ENCODE measurements at places on chromosomes 7 and 10.

DNA sequence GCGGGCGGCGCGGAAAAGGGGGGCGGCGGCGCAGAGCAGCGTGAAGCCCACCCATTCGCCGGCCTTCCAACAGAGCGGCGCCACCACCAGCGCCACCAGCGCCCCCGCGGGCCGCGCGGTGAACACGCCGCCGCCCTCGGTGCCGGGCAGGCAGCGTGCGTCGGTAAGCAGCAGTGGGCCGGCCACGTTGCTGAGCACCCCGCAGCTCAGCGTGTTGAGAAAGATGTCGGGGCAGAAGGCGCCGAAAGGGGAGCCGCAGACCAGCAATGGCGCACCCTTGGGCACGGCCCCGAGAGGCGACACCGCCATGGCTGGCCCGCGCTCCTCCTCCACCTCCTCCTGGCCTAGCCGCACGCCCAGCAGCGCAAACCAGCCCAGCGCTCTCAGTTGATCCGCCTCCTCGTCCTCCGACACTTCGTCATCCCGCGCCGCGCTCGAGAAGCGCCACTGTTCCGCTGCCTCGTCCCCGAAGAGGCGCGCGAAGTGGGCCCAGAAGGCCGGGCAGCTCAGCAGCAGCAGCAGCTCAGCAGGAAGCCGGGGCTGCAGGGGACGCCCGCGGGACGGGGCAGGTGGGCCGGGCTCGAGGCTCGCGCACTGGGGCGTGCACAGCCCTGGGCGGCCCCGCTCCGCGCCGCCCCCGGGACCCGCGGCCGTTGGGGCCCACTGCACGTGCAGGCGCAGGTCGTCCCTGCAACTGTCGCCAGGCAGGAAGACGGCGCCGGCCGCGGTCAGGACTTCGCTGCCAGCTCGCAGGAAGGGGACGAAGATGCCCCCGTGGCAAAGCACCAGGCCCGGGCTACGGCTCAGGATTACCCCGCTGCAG is 623 bp downstream of the TYSND1 start:
- DNase-seq = no peak

DNA sequence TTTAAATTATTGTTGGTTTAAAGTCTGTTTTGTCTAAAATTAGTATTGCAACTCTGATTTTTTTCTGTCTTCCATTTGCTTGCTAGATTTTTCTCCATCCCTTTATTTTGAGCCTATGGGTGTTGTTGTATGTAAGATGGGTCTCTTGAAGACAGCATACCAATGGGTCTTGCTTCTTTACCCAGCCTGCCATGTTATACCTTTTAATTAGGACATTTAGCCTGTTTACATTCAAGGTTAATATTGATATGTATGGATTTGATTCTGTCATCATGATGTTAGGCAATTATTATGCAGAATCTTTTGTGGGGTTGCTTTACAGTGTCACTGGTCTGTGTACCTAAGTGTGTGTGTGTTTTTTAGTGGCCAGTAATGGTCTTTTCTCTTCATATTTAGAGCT is 281.4 kb upstream of the CSTF2T start:
- no peak for DNase-seq

GRCh38 chr10:114044247-114045135 is 825 bp downstream of the ADRB1 start:
- no peak for DNase-seq

DNA sequence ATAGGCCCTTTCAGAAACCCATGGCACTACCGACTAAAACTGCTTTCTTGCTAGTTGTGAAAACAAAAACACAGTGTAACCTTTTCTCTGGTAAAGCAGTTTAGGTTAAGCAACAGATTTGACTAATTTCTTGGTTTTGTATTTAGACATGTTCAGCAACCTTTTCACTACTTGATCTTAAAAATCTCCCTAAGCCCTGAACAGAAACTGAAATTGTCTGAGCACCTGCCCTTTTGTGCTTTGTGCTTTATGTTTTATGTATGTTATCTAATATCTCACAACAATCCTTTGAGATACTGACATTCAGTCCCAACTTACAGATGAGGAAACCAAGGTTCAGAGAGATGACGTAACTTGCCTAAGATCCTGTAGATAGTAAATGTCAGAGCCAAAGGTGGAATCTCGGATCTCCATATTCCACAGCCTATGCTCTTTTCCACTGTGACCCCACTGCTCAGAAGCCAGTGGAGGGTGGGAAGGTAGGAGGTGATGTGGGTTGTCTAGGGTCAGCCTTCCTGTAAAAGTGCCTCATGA is 146.6 kb downstream of the LCOR start:
- no peak for DNase-seq

- no peak for DNase-seq
These were observed 3.4 kb downstream of the CDK1 start for GRCh38 chr10:60781661-60782060.

GRCh38 chr10:80064120-80064886 is 14.2 kb upstream of the TMEM254 start:
- DNase-seq = no peak

DNA sequence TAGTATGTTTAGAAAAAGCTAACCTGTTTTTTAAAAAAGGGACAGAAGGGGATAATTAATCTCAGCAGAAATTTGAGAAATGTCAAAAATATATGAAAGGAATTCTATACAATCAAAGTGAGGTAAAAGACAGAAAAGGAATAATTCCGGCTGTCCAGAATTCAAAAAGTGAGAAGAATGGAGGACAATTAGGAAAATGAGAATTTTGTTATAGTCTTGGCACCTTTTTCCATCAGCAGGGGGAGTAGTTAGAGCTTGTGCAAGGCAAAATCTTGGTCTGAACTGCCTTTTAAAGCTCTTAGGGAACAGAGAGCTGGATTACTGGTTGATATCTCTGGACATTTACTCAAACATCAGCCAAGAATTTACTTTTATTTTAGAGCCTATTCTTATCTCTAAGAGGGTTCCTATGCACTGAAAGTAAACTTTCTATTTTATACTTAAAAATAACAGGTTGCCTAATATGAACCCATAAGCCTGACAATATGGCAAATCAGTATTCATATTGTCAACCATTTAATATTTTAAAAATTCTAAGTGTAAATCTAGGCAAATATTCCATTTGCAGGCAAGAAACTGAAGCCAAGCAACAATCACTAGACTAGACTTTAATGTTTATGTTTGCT is 185.6 kb downstream of the ANK3 start:
- no peak for DNase-seq

DNA sequence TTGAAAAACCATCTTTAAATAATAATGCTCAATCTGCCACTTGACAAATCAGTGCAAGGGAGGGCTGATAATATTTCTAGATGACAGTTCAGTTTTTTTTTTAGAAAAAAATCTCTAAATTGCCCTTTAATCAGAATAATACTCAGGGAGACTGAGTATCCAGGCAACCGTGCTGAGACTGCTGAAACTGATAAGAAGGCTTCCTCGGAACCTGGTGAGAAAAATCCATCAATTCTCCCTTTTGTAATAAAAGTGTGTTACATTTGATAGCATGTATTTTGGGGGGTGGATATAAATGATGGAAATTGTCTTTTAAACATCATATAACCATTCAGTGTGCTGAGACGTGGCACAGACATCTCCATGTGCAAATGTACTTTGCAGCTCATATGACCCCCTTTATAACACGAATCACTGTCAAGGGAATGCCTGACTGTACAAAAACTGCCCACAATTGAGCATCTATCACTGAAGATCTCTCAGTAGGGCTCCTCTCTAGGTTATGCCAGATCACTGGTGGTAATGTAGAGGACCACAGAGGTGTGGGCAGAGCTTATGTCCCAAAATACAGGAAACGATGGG is 491.1 kb upstream of the ADARB2 start:
- DNase-seq = no peak

GRCh38 chr7:155255071-155255470 is 42.6 kb upstream of the INSIG1 start:
- DNase-seq = no peak

DNA sequence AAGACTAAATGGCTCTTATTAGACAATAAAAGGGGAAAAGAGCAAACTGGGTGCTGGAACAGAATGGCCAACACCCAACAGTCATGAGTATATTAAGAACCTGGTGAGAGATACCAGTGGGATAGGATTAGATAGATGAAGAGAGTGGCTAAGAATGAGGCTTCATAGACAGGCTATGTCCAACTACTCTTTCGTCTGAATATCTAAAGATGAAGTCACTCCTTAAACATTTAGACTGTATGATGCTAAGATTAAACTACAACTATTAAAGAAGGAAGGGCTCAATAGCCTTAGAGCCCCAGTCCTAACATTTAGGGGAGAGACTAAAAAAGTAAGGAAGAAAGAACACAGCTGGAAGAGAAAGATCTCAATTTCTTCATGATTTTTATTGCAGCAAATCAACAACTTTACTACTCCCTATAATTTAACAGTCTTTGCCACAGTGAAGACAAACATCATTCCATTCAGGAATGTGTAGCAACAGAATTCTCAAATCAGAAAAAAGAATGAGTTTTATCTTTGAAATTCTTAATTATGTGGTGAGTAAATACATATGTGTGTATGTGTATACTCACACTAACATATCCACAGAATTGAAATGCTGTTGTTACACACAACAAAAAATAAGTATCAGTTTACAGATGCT is 45.6 kb downstream of the CACNA2D1 start:
- DNase-seq = no peak

DNA sequence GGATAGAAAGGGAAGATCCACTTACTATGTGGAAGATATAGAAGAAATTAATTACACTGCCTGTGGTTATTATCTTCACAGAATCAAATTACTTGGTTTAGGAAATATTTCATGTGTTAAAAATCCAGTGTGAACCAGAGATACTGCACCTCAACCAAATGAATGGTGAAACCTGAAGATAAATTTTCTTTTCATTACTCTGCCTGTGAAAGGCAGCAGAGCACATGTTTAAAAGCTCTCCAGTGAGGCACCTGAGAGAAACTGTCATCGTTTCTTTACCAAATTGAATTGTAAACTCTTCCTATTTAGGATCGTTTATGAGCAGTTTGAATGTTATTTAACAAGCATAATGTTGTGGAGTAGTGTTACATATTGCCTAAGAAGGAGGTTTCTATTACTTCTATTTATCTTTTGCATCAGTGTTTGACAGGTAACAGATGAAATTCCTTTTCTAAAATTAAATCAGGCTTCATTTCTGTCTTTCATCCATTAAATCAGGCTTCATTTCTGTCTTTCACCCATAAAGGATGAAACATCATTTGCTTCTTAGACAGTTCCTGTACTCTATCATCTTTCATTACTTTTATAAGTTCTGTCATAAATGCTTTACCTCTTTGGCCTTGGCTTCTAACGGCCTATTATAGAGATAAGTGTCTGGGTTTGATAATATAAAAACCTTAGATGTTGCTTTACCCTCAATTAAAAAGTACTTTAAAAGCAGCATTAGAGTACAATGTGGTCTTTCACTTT is 266.6 kb downstream of the NXPH1 start:
- no peak for DNase-seq

DNA sequence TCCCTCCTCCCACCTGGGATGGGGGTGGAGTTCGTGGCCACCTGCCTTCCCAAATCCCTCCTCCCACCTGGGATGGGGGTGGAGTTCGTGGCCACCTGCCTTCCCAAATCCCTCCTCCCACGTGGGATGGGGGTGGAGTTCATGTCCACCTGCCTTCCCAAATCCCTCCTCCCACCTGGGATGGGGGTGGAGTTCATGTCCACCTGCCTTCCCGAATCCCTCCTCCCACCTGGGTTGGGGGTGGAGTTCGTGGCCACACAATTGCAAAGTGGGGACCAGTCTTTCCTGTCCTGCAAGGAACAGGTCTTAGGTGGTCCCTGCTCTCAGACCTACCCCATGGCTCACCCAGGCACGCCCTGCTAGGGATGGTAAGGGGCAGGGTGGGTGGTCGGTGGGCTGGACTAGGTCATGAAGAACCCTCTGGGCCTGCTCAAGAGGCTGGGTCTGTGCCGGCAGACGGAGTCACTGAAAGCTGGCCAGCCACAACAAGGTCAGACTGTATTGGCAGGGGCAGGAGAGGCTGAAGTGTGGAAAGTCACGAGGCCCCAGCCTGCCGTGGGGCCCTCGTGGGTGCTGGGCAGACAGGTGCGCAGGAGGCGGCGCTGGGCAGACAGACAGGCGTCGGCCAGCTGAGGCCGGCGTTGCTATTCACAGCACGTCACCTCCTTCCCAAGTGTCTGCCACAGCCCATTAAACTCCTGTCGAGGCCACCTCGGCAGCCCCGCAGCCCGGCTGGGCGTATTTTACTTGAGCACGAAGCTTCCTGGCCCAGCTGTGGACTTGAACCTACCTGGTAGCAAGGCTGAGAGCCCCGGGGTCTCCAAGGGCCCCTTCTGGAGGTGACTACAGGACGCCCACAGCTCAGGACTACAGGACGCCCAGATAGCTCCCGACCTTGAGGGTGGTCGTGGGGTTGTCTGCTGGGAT is 4.1 kb downstream of the KNDC1 start:
- no peak for DNase-seq

GRCh38 chr10:78047314-78047891 is 13.7 kb downstream of the RPS24 start:
- DNase-seq = no peak

DNA sequence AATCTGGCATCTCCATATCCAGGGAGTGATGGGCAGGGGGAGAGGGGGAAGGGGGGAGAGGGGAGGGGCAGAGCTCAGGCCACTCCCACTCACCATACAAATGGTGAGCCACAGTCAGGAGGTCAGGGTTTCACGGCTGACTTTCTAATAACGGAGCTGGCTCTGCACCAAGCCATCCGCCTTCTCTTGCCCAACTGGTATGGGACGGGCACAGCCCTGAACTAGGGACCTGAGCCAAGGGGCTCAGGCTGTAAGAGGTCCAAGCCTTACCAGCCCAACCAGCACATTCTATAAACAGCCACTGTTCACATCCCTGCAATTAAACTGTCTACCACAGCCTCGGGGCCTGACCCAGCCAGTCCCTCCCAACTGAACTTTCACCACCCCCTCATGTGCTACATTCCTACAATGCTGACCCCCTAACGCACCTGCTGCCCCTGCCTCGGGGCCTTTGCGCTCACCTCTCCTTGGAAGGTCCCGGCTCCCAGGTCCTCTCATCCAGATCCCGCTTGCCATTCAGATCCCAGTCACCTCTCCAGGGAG is 32.5 kb downstream of the RGS10 start:
- DNase-seq = no peak

DNA sequence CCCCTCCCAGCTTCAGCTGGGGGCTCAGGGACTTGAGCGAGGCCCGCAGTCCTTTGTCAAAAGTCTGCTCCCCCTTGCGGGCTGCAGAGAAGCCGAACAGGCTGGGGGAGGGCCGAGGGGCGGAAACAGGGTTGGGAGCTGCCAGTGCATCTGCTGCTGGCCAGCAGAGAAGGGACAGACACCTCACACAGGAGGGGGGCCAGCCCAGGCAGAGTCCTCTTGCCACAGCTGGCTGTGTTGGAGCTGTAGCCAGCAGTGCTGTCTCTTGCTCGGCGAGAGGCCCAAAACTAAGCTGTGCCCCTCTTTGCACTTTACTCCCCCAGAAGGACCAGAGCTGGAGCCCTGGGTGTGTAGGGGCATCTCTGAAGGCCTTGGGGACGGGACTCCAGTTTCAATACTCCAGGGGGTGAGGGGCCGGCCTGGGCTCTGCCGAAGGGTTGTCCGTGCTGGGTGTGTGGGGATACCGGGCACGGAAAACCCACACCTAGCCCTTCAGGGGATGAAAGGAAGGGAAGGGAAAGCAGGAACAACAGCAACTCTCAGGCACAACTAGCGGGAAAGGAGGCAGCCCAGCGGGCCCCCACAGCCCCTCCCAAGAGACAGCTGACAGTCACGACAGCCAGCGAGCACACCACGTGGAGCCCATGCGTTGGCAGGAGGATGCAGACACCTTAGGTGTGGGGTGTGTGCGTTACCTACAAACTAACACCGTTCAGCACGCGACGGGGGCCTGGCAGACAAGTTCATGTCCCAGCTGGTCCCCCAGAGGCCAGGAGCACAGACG is 17.8 kb downstream of the YKT6 start:
- DNase-seq = no peak

GRCh38 chr10:7410301-7410861 is 453 bp downstream of the SFMBT2 start:
- DNase-seq = no peak

GRCh38 chr7:36272211-36272566 is 117.5 kb upstream of the ANLN start:
- DNase-seq = no peak
